ENCODE measurements at places on chromosomes 16 and 17.

- no peak for DNase-seq
Measured at GRCh38 chr16:51556694-51557340, 405.7 kb upstream of the SALL1 start.

DNA sequence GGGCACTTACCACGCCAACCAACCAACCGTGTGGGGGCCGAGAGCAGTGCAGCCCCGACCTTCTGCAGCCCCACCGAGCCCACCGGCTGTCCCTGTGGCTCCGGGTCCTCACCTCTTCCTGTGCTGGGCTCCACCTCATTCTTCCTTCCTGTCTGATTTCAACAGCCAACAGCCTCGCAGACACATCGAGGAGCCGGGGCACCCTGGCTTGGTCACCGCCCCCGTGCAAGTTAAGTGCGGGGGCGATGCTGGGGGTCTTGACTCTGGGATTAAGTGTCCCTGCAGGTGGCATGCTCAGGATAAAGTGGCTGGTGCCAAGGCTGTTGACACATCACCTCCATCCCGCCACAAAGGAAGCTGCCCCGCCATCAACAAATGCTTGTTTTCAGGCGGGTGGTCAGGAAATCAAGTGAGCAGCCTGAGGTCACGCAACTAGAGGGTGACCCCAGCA lies at the start of gene NLRC3:
TSS of gene NLRC3 (minus strand) at position 102 of the 451 bp plus-strand sequence. CDS start 12,367 bp downstream, outside the sequence.
- DNase-seq: peak; percentile 31

DNA sequence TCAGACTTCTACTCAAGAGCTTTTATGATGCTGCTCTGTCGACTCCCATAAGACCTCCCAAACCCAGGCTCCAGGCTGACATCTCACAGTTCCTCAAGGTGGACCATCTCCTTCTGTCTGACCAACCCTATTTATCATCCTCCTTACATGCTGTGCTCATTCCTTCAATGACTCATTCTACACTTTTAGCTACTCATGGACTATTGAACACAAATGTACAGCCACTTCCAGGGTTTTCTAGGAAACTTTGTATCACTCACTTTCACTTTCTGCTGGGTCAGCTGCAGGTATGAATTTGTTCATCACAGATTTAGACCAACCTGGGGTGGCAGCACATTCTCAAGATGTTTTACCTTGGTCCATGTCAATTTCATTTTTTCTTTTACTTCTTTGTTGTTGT lies 162.4 kb upstream of the FAM20A start:
- no peak for DNase-seq

DNA sequence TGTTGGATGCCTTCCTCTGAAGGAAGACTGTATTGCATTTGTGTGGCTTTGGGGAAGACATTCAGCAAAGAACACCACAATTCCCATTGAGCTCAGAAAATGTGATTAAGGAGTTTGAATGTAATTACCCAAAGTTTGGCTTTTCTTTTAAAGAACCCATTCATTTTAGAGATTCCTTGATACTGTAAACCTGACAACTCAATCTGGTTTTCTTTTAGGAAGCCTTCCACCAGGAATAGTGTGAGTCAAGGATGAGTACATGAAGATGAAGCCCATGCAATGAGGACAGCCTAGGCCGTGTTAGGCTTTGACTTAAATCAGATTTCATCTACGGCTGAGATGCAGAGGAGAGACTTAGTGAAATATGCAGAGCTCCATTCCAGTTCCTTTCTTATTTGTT lies 271.7 kb upstream of the TBX2 start:
- DNase-seq: no peak

DNA sequence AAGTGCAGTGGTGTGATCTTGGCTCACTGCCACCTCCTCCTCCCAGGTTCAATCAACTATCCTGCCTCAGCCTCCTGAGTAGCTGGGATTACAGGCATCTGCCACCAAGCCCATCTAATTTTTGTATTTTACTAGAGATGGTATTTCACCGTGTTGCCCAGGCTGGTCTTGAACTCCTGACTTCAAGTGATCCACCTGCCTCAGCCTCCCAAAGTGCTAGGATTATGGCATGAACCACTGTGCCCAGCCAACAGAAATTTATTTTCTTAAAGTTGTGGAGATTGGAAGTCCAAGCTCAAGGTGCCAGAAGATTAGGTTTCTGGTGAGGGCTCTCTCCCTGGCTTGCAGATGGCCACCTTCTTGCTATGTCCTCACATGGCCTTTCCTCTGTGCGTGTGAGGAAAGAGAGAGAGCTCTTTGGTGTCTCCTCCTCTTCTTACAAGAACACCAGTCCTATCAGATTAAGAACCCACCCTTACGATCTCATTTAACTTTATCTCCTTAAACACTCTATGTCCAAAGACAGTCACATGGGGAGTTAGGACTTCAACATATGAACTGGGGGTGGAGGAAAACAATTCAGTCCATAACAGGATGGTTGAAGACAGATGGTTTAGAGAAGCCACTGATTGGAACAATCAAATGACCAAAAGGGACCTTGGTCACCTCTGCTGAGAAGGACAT lies 31.8 kb downstream of the C16orf82 start:
- DNase-seq: no peak

- no peak for DNase-seq
Measured at GRCh38 chr17:44903012-44903685, 3.9 kb upstream of the EFTUD2 start.

DNA sequence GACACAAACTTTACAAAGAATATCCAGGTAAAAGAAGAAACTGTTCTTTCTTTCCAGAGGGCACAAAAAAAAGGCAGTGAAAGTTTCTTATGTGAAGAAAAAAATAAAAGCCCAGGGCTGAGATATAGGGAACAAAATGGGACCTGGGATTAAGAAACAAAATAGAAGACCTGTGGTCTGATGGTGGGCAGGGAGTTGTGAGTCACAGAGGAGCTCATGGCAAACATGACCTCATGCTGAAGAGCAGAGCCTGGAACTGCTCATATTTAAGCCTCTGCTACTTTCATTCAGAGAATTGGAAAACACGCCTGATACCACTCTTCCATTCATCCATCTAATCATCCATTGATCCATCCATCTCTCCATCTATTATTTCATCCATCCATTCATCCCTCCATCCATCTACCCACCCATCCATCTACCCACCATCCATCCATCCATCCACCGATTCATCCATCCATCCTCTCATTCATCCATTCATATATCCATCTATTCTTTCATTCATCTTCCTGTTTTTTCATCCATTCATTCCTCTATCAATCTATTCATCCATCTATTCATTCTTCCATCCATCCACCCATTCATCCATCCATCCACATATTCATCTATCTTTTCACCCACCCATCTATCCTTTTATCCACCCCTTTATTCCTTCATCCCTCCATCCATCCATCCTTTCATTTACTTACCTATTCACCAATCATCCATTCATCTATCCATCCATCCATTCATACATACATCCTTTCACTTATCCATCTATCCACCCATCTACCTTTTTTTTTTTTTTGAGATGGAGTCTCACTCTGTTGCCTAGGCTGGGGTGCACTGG lies 30.0 kb downstream of the WFDC1 start:
- no peak for DNase-seq

DNA sequence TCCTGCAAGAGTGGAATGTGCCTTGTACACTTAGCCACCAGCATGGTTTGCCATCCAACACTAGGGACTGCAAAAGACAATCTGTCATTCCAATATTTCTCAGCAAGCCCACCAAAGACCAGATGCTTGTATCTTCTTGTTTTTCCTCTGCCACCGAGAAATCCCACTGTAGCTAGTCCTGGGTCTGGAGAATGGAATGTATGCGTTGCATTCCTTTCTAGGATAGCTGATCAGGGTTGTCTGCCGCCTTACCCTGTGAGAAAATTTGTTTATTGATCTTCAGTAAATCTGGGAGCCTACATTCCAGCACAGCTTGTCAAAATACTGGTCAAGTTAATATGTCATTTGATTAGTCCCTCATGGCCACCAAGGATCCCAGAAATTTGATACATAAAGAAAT lies 28.1 kb upstream of the ADAMTS18 start:
- no peak for DNase-seq

DNA sequence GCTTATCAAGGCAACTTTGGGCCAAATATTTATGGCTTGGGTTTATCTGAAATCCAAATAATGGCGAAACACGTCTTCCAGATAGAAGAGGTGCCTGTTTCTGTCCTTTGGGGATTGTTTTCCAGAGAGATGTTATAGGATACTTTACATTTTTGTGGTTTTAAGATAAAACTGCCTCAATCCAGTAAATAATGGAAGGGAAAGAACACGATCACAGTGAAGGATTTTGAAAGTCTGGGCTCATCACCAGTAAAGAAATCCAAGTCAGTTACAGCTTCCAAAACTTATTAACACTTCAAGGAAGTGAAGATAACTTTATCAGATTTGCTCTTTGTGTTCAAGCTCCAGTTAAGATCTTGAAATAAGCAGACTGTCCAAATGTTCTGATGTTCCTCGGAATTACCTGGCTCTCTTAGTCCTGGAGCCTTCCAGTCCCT lies 30.1 kb downstream of the DNAH2 start:
- no peak for DNase-seq

- no peak for DNase-seq
Measured at GRCh38 chr17:14098246-14098645, 28.9 kb downstream of the COX10 start.

DNA sequence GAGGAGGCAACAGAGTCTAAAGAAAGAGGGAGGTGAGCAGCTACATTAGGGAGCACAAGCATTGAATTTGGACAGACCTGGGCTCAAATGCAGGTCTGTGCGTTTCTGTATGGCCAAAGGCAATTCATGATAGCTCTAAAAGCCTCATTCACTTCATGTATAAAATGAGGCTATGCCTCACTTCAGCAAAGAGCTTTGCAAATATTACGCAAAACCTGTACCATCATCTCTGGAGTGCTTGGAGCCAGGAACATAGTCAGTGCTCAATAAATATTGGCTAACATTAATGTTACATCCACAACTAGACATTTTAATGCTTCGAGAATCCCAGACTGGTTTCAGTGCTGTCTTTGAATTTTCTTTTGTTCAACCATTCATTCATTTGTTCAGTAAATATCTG lies 254.7 kb upstream of the CDH11 start:
- DNase-seq: no peak

DNA sequence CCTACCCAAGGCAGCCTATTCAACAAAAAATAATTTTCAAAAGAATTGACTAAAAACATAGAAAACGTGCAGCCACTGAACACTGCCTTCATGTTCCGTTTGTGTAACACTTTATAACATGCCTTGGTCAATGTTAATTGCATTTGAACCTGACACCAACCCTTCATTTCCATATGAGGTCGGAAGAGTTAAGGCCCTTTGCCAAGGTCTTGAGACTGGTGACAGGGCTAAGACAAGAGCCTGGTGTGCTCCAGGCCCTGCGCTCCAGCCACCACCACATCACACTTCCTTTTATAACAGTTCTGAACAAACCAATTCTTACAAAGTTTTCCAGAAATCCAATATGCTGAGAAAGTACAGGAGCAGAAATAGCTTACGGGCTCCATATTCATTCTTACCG lies 4.2 kb downstream of the BBS2 start:
- no peak for DNase-seq

- no peak for DNase-seq
Measured at GRCh38 chr17:41150026-41150425, 401 bp upstream of the KRTAP4-5 start.

DNA sequence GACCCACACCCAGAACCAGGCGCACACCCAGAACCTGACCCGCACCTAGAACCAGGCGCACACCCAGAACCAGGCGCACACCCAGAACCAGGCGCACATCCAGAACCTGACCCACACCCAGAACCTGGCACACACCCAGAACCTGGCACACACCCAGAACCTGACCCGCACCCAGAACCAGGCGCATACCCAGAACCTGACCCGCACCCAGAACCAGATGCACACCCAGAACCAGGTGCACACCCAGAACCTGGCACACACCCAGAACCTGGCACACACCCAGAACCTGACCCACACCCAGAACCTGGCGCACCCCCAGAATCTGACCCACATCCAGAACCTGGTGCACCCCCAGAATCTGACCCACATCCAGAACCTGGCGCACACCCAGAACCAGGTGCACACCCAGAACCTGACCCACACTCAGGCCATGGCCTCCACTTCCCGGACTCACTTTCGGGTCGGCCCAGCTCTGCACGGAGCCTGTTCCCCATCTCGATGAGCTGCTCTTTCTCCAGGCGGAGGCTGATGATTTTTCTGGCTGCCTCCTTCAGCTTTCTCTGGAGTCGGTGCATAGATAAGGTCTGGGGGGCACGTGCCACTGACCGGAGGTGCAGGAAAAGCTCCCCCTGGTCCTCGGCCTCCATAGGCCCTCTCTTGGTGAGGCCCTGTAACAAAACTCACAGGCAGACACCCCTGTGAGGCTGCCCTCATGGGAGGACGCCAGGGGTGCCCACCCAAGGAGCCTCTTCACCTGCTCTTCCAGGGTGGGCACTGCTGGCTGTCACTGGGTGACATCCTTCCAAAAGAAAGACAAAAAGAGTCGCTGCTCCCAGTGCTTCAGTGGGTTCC lies 53.3 kb upstream of the FASN start:
- no peak for DNase-seq

DNA sequence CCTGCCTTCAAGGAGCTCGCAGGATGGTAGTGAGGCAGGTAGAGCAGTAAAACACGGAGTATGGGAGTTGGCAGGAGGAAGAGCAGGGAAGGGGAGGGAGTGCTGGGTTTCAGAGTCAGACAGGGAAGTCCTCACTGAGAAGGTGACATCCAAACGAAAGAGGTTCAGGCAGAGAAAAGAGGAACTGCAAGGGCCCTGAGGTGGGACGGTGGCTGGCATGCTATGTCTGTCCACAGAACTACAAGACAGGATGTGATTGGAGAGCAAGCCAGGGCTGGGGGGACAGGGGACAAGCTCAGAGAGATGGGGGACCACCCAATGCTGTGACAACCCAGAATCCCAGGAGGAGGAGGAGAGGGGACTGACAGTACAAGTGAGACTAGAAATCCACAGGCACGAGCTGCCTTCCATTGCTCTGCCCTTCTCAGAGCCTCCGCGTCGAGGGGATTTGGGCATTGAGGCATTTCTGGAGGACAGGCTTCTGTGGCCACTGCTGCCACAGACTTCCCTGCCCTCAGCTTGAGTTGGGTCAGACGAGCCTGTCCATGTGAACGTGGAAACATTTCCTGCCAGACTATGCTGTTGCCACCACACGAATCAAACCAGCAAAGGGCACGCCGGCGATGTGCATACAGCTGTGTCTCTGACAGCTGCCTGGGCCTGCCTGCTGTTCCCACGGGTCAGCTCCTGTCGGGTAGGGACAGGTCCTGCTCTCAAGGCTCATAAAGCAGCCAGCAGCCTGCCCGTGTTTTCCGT lies 100.1 kb downstream of the RAB11FIP4 start:
- no peak for DNase-seq

GRCh38 chr16:69563605-69564580 lies 1.9 kb upstream of the NFAT5 start:
- DNase-seq: peak; percentile 81

- DNase-seq: no peak
Measured at GRCh38 chr16:55328611-55329569, 4.9 kb downstream of the IRX6 start.

DNA sequence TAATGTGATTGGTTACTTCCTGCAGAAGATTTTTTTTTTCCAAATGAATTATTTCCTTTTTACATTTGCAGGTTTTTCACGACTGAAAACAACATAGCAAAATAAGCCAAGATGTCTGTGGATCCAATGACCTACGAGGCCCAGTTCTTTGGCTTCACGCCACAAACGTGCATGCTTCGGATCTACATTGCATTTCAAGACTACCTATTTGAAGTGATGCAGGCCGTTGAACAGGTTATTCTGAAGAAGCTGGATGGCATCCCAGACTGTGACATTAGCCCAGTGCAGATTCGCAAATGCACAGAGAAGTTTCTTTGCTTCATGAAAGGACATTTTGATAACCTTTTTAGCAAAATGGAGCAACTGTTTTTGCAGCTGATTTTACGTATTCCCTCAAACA lies 2.4 kb downstream of the MIS12 start:
- no peak for DNase-seq

GRCh38 chr17:31902693-31903092 lies 1.2 kb upstream of the UTP6 start:
- DNase-seq: no peak
